Activated effector memory CD4-positive, alpha-beta T cell treated with anti-CD3 and anti-CD28 coated beads, Interleukin-2, amount 50 U/mL, for 16 hours (primary cell): ENCODE measurements at places on chromosomes 7 and 10.

DNA sequence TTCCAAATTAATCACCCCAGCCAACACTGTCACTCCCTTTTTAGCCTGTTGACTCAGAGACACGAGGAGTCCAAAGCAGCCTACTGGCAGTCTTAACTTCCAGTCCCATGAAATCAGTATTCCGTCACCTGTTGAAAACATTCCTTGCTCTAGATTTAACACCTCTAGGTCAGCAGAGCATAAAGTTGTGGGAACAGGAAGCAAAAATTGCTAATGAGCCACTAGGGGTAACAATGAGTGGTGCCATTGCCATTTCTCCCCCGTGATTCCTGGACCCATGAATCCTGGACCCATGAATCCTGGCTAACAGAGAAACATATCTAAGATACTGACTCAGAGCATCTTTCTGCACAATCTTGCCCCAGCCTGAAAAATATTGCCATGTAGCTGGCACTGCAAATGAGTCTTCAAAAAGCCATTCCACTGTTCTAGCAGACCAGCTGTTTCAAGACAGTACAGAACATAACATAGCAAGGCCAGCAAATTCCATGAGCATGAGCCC is 252.7 kb upstream of the PTER start:
- DNase-seq, result no peak

GRCh38 chr10:122249991-122250750 is 20.9 kb upstream of the BTBD16 start:
- no peak for DNase-seq

- DNase-seq, result no peak
Measured at GRCh38 chr10:105605918-105606317, 964.8 kb downstream of the SORCS3 start.

GRCh38 chr10:74816824-74817498 is 9.4 kb upstream of the KAT6B start:
- DNase-seq, result no peak
